ENCODE measurements at places on chromosomes 7 and 10.

- DNase-seq = peak; percentile 27
Observed at GRCh38 chr10:122054048-122055025, 65.4 kb downstream of the TACC2 start.

DNA sequence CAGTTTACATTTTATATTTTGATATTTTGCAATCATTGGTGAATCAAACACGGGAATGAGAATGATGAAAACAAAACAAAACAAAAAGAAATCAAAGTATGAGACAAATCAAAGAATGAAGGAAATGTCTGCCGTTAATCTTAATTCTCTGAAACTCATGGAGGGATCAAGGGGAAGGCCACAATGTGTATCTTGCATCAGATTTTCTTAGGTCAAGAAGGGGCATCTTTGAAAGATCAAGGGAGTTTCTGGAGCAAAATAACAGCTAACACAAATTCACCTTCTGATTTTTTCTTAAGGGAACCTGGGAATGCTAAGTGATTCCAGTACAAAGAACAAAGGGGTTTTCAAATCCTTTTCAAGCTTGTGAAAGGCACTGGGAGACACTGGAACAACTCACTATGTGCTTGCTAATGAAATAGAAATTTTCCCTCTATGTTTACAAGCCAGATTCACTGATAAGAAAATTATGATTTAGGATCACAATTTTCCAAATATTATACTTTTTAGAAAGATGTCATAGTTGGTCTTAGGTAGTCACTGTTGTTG is 322.3 kb upstream of the AOAH start:
- DNase-seq = no peak

DNA sequence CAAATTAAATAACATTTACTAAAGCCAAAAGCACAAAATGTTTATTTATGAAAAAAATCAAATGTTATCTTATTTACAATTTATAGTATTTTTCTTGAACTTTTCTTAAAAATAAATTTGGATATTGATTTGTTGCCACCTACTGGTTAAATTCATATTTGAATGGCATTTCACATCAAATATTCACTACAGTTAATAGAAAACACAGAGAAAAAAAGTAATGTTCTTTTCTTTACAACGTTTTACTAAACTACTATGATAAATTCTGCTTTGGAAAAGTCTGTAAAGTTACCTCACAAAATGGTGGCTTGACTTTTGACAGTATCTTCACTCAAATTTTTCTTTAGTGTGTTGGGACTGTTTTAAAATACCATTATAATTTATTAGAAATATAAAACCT is 52.7 kb downstream of the SRPK2 start:
- DNase-seq = no peak

- DNase-seq = peak; percentile 93
Observed at GRCh38 chr7:32163141-32163806, 93.1 kb upstream of the PDE1C start.

DNA sequence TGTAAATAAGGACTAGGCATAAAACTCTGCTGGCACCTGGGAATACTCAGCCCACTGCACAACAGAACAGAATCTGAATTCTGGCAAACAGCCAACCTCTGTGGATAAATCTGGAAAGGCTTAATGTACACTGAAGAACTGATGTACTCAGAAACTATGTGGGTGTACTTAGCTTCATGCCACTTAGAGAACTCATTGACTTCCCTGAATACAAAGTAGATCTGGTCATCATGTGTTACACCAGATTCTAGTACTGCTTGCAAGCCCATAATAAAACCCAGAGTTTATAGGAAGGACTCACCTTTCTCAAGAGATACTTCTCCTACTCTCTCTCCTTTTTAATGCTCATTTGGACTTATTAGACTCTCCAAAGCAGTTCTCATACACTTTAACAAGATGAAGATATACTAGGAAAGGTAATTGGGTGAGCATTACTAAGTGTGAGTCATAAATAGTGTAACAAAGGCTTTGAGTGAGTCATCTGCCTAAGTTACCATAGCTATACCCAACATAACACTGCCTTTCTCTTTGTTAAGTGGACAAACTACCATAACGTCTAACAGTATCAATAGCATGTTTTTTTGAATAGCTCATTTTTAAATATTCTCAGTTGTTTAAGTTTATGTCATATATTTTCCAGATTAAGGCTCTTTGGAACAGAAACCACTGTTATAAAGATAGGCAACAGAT is 309.1 kb downstream of the MDFIC start:
- peak; percentile 59 for DNase-seq

- no peak for DNase-seq
Observed at GRCh38 chr10:83165265-83165664, 974.0 kb upstream of the GHITM start.

DNA sequence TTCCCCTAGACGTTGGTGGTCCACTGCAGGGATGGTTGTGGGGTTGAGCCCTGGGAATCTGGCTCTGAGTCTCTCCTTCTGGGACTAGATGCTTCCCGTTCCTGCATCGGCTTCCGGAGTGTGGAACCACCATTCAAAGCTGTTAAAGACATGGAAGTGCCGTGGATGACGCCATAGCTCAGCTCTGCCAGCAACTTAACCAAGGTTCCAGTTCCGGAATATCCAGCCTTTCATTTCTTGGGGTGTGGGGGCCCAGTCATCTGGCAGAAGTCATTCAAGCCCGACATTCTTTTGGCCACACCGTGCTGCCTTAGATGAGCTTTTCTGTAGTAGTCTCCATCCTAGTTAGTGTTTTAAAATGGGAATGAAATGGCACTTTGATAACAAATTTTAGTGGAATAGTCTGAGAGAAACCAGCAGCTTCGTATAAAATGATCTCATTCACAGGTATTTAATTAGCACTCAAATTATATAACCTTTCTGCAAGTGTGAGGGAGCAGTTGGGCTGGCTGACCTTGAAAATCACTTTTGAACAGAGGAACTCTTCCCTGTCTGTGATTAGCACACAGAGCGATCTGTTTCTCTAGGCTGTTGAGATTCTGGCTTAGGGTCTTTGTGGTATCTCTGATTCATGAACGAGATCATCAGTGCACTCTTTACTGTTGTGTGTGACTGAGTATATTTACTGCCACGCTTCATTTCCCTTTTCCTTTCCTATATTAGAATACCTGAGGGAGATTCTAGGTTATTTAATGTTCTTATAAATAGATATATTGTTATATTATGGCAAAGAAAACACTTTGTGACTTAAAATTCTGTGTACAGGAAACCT is 19.9 kb downstream of the LMTK2 start:
- DNase-seq = no peak

- DNase-seq = no peak
Observed at GRCh38 chr10:75746356-75746755, 314.9 kb downstream of the LRMDA start.

GRCh38 chr10:78696791-78697395 is 371.9 kb upstream of the ZMIZ1 start:
- no peak for DNase-seq

DNA sequence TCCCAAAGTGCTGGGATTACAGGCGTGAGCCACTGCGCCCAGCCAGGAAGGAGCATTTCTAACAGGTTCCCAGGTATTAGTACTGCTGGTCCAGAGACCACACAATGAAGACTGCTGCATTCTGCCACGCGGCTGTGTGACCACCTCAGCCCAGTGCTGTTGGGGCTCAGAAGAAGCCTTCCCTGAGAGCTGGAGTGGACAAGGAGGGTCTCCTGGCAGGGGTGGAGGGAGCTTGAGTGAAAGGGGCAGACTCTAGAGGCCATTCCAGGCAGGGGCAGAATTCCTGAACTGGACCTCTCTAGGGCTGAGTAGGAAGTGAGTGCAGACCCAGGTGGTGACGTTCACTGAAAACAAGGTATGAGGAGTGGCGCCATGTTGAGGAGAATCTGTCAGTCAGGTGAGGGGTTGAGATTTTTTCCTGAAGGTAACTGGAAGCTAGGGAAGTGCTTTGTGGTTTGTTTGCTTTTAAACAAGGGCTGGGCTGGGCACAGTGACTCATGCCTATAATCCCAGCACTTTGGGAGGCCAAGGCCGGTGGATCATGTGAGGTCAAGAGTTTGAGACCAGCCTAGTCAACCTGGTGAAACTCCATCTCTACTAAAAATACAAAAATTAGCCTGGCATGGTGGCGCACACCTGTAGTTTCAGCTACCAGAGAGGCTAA is 67.6 kb downstream of the TACC2 start:
- no peak for DNase-seq

DNA sequence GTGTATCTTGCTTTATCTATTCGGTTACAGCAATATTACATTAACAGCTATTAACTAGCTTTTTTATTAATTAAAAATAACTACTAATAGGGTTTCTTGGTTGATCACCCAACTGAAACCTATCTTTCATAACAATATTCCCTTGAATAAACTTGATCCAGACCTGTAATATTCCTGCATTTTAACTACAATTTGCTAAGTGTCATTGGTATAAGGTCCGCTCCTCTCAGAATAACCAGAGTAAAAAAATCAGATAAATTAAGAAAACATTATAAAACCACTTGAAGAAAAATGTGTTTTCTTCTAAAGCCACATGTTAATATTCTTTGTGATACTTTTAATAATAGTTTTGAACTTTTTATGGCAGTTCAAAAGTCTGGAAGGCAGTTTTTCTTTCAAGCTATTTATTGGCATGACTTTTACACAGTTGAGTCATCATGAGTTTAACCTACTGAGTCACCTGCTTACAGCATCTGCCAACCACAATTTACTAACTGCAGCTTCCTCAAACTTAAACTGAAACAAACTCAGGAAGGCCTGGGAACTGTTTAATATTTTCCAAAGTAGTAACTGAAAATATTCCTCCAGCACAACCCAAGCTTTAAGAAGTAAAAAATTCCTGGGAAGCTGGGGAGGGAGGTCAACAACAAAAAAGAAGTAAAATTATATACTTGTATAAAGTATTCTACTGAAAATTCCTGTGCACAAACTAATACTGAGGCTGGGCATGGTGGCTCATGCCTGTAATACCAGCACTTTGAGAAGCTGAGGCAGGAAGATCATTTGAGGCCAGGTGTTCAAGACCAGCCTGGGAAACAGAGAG is 103.2 kb downstream of the NRBF2 start:
- peak; percentile 36 for DNase-seq

- no peak for DNase-seq
Observed at GRCh38 chr10:110273474-110273873, 31.2 kb downstream of the SMNDC1 start.

DNA sequence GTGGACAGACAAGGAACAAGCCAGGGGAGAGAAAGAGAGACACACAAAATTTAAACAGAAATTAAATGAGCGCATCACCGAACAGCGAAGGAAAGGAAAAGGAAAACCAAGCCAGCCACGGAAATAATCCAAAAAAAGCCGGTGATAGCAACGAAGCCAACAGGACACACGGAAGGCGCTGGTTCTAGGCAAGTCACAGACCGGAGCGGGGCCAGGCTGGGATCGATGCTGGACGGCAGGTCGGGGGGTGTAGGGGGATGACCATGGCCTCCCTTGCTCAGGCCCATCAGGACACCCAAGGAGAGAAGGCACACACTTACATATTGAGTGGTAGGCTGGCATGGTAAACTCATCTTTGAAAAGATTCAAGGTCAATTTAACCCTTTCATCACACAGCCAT is 202.5 kb upstream of the PTN start:
- DNase-seq = no peak
